ENCODE measurements at places on chromosomes 7 and 10.

GRCh38 chr10:46292573-46293023 is 5.8 kb downstream of the ANTXRL start:
- no peak for DNase-seq

GRCh38 chr10:77845451-77845850 is 81.1 kb downstream of the DLG5 start:
- DNase-seq: no peak

GRCh38 chr7:16778476-16778875 is 24.9 kb downstream of the TSPAN13 start:
- DNase-seq: no peak

GRCh38 chr10:87640043-87640442 is 19.6 kb upstream of the PAPSS2 start:
- no peak for DNase-seq

DNA sequence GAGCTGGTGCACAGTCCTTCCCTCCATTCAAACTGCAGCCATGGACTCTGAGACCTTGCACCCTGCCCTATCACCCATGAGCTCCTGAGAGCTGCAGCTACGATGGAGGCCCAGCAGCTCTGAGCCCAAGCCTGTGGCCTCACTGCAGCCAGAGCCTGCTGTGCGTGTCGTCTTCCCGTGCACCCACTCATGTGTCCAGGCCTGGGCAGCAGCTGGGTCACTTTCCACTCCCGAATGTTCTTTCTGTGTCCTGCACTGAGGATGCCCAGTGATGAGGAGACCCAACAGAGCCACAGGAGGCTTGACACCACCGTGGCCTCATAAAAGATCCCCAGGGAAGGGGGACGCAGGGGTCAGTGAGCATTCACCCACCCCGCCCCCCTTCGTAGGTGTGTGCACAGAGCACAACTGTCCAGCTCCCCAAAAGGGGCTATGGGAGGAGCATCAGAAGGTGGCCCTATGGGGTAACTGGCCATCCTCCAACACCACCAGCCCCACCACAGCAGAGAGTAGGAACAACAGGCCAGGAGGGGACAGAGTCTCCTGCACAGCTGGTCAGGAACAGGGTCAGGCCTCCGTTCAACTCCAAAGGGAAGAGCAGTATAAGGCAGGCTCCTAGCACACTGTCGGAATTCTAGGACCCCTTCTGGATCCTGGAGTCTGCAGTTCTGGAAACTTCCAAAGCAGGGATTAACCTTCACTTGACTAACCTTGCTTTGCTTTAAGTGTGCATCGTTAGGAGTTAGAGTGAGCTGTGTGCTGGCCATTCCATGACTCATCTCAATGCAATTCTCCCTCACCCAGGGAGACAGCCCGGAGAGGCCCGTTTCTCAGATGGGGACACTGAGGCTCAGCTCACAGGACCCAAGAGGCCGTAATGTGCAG is 52.6 kb downstream of the RASGEF1A start:
- no peak for DNase-seq

GRCh38 chr7:51160990-51161615 is 155.5 kb downstream of the COBL start:
- peak; percentile 18 for DNase-seq

- DNase-seq: no peak
Measured at GRCh38 chr7:80679921-80680907, 41.8 kb downstream of the CD36 start.

DNA sequence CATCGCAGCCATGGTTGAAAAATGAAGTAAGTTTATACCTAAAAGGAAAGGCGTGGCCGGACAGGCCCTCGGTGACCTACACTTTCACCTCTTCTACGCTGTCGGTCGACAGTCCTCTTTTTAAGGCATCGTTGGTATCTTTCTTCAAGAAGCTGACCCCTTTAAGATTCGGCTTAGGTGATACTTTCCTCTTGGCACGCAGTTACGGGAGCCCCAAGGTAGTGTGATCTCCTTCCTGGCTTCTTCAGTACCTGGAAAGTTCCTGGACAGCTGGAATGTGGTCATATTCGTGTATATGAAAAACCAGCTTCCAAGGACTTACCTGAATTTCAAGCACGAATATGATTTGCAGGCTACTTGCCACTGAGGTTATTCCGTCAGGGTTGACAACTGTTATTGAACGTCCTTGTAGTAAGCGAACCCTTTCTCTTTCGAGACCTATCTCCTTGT is 885 bp upstream of the SYPL1 start:
- no peak for DNase-seq

Data from activated naive CD4-positive, alpha-beta T cell (primary cell).